ENCODE measurements at places on chromosomes 1 and 21.
A peak's percentile ranks its signal among the peaks of the same experiment; 100 is the strongest.

DNA sequence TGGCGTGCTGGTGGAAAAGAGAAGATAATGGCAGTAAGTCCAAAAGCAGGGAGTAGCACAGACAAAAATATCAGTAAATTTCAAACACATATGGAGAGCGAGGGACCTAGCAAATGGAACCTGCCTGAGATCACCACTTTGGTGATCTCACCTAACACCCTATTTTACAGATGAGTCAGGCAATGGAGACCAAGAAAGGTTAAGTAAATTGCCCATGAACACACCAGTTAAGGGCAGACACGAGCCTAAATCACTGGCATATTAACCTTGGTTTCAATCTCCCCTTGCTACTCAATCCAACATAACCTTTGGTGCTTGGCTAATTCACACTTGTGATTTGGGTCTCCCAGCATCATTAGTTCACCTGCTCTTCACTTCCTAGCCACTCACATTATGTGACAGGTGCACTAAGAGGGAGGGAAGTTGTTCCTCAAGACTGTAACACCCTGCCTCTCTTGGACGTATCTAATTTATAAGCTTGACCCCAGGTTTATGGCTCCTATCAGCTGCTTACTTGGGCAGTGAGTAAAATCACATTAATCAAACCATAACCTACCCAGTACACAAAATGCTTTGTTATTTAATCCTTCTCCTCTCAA, 11.5 kb downstream of the ZNF697 start:
- DNase-seq, result no peak

GRCh38 chr1:220441211-220441610, 86.7 kb upstream of the MARK1 start:
- DNase-seq, result no peak

DNA sequence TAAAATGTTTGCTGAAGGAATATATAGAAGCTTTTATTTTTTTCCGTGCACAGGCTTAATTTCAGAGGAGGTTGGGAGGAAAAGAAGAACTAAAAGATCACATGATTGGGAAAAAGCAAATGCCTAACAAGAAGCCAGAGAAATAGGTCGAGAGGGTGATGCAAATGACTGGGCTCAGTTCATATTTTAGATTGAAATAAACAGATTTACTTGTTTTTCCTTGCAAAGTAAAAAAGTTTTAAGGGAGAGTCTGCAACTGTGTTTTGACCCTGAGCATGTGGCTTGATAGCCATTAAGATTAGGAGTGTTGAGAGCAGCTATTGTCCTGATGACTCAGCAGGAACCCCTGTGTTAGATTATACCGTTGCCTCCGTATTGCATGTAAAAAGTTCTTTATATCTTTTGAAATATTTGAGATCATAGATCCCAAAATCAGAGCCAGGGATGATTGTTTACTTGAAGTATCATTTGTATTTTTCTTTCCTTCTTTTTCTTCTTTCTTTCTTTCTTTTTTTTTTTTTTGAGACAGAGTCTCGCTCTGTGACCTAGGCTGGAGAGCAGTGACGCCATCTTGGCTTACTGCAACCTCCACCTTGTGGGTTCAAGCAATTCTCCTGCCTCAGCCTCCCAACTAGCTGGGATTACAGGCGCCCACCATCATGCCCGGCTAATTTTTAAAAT, 20.2 kb downstream of the CLIC4 start:
- peak; percentile 36 for DNase-seq

DNA sequence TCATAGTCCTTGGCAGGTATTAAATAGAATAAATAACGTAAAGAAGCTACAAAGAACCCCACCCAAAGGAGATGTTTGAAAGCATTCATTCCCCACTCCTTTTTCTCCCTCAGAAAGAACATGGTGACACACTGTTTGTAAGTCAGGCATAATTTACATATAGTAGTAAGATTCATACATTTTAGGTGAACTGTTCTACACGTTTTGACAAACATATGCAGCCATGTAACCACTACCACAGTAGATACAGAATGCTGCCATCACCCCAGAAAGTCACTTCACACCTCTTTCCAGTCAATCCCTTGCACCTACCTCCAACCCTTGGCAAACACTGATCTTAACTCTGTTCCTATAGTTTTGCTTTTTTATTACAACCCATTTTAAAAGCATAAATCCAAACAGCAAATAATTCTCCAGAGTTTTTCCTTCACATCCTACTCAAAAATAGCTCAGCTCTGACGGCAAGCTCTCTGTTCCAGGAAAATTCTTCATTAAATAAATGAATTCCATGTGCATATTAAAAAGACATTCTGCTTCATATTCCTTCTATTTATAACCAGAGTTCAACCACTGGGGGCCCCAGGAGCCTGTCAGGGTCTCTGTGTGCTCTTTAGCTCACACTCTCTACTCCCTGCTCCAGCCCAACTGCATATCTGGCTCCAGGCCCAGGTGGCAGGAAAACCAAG, 258.8 kb downstream of the PLPP3 start:
- no peak for DNase-seq

- no peak for DNase-seq
These were observed 31.8 kb upstream of the FBXO28 start for GRCh38 chr1:224082146-224082545.

- peak; percentile 18 for DNase-seq
These were observed 8.9 kb upstream of the RAB3GAP2 start for GRCh38 chr1:220281159-220281574.

DNA sequence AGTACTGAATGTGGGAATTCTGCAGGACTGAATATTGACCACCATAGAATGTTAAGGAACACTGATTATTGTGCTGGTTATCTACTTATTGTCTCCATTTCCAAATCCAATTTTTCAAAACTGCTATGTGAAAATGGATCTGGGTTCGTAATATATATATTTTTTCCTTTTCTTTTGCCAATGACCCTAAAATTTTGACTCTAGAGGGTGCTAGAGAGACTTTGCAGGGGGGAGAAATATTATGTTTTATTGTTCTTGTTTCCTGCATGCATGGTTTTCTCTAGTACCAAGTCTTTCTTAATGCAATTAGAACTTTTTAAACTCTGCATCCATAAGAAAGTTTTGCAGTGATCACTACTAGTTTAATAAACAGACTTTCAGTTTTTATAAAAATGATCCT, 1256.9 kb downstream of the BRINP3 start:
- peak; percentile 14 for DNase-seq

DNA sequence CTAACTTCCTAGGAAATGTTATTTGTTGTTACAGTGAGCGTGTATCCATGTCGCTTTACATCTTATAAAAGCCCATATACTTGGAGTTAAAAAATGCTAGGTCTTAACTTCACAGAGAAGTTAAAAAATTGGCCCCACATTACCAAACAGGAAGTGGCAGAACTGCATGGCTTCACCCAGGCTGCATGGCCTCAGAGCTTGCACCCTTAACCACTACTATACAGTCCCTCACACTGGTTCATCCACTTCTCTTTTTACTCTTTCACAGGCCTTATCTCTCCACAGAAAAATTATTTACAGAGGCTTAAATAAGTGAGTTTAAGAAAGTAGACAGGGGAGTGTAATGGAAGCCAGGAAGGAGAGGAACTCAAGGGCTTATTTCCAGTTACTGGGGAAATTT, 402.5 kb downstream of the HHAT start:
- no peak for DNase-seq

All from SK-N-SH (cell line).